ENCODE measurements at places on chromosomes 13 and 19.

GRCh38 chr13:36673838-36674326 lies at the start of gene SERTM1:
SERTM1 (plus strand) TSS chr13:36674020; CDS start chr13:36695079, 21,059 bp downstream.
- DNase-seq: no peak
- no peak within 1 kb of the TSS for H3K4me3 ChIP-seq
- H3K27ac ChIP-seq: no peak within 1 kb of the TSS

DNA sequence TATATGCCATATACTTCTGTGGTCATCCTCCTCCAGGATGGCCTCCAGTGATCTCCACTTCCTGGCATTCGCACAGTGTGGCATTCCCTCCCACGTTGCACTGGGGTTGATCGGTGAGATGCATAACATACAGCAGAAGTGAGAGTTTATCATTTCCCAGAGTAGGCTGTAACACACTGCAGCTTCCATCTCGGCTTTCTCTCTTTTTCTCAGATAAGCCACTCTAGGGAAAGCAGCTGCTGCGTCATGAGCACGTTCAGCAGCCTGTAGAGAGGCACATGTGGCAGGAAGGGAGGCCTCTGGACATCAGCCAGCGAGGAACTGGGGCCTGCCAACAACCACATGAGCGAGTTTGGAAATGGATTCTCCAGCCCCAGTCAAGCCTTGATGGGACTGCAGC lies 807.1 kb downstream of the DIAPH3 start:
- no peak overlapping the region for H3K4me3 ChIP-seq
- no peak for DNase-seq
- H3K27me3 ChIP-seq: no peaks in the 10 kb centered on the region
- H3K27ac ChIP-seq: no peak overlapping the region
- H3K4me1 ChIP-seq: no peaks in the 10 kb centered on the region

- H3K4me3 ChIP-seq: no peak overlapping the region
- H3K27ac ChIP-seq: no peak overlapping the region
- H3K4me1 ChIP-seq: no peaks in the 10 kb centered on the region
- H3K36me3 ChIP-seq: no peaks in the 10 kb centered on the region
- DNase-seq: no peak
- no peaks in the 10 kb centered on the region for H3K27me3 ChIP-seq
These were observed 7.5 kb downstream of the ZNF610 start for GRCh38 chr19:52343548-52343947.

DNA sequence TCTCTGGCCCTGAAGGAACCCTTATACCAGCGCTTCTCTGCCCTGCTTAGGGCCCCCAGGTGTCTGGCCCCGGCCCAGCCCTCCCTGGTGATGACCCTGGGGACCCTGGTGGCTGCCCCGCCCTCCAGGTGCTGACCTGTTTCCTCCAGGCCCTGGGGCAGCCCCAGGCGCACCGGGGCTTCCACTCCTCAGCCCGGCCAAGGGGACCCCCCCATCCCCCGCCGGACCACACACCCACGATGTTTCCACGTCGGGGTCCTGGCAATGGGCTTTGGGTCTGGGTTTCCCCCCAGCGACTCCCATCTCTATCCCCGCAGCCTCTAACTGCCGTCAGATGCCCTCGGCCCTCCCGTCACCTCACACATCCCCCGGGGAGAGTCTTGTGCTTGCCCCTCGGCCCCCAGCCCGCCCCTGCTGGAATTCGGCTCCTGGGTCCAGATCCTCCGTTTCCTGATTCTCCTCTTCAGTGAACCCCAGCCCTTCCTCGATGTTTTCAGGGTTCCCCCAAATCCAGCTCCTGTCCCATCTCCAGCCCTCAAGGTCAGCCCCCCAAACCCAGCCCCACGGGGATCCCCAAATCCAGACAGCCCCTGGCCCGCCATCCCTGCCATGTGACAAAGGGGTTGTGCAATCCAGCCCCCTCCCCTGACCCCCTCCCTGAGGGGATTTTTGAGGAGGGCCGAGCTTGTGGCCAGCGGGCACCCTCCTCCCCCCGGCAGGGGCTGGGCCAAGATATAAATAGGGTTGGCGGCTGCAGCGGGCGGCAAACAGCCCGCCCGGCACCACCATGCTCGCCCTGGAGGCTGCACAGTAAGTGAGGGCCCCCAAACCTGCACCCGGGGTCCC lies at the start of gene SPIB:
Gene SPIB, plus strand, starts transcription at position 763 of the 846 bp plus-strand sequence. Its CDS starts 25 bp downstream, at position 788.
- H3K36me3 ChIP-seq: no peaks in the 10 kb centered on the region
- H3K4me3 ChIP-seq: no peak within 1 kb of the TSS

GRCh38 chr19:38523319-38523718 lies 89.8 kb downstream of the RYR1 start:
- no peaks in the 10 kb centered on the region for H3K36me3 ChIP-seq
- no peak for DNase-seq
- no peak overlapping the region for H3K27ac ChIP-seq
- no peak overlapping the region for H3K4me3 ChIP-seq
- no peaks in the 10 kb centered on the region for H3K27me3 ChIP-seq

DNA sequence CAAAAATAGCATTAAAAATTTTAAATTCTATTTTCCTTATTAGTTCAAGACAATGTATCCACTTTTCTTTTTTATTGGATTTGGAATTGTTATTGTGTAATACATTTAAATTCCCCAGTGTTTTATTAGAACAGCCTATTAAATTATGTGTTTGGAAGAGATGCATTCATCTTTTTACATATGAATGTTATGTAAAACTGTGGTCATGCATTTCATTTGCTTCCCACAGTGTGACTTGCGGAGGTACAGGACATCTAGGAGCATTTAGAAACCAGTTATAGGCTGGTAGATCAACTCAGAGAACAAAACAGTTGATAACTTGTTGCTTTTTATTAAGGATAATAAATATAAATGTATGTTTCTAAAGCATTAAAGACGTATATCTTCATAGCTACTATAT lies 335.5 kb upstream of the TMTC4 start:
- H3K27ac ChIP-seq: no peak overlapping the region
- no peak overlapping the region for H3K4me3 ChIP-seq
- no peaks in the 10 kb centered on the region for H3K36me3 ChIP-seq
- DNase-seq: no peak
- H3K4me1 ChIP-seq: no peaks in the 10 kb centered on the region

GRCh38 chr13:109785141-109785891 lies 1.1 kb downstream of the IRS2 start:
- no peaks in the 10 kb centered on the region for H3K27me3 ChIP-seq
- DNase-seq: no peak
- no peaks in the 10 kb centered on the region for H3K36me3 ChIP-seq
- no peaks in the 10 kb centered on the region for H3K4me1 ChIP-seq
- H3K4me3 ChIP-seq: peak overlapping the region; percentile 61

GRCh38 chr13:109541081-109541480 lies 245.3 kb downstream of the IRS2 start:
- DNase-seq: no peak
- no peak overlapping the region for H3K27ac ChIP-seq
- no peak overlapping the region for H3K4me3 ChIP-seq

DNA sequence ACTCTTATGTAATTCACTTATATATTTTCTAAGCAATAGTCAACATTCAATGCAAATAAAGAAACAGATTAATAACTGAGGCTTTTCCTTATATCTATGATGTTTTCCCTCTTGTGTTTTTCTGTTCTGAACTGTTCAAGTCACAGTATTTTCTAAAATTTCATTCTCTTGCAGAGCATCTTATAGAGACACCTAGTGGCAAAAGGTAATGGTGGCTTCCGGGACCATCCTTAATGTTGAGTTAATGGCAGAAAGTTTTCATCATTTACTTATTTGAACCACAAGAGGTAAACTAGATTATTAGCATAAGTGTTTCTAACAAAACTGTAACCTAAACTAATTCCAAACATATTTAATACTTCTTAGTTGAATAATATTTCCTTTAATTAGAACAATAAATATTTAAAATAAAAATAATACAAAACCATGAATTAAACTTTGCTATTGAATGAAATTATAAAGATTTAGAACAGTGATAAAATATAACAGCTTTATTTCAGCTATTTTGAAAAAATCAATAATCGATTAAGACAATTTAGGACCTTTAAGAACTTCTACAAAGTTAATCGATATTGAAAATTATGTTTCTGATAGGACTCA lies 1.7 kb upstream of the SLITRK5 start:
- no peak for DNase-seq
- no peak overlapping the region for H3K4me3 ChIP-seq
- no peaks in the 10 kb centered on the region for H3K4me1 ChIP-seq
- no peaks in the 10 kb centered on the region for H3K27me3 ChIP-seq
- H3K27ac ChIP-seq: no peak overlapping the region

- no peaks in the 10 kb centered on the region for H3K27me3 ChIP-seq
- no peaks in the 10 kb centered on the region for H3K36me3 ChIP-seq
- H3K4me1 ChIP-seq: peaks cover 8% of the 10 kb centered on the region
- no peak for DNase-seq
- H3K4me3 ChIP-seq: no peak overlapping the region
- no peak overlapping the region for H3K27ac ChIP-seq
These were observed 7.0 kb downstream of the LGI4 start for GRCh38 chr19:35127871-35128270.

GRCh38 chr13:89097994-89098393 lies 1426.8 kb downstream of the SLITRK5 start:
- no peak overlapping the region for H3K4me3 ChIP-seq
- no peaks in the 10 kb centered on the region for H3K4me1 ChIP-seq
- no peaks in the 10 kb centered on the region for H3K27me3 ChIP-seq
- H3K27ac ChIP-seq: no peak overlapping the region
- DNase-seq: no peak

GRCh38 chr13:32408296-32409000 lies 19.5 kb downstream of the N4BP2L1 start:
- H3K36me3 ChIP-seq: no peaks in the 10 kb centered on the region
- no peaks in the 10 kb centered on the region for H3K27me3 ChIP-seq
- no peaks in the 10 kb centered on the region for H3K4me1 ChIP-seq
- H3K4me3 ChIP-seq: no peak overlapping the region
- DNase-seq: no peak

- no peak within 1 kb of the TSS for H3K27ac ChIP-seq
- no peaks in the 10 kb centered on the region for H3K36me3 ChIP-seq
- H3K27me3 ChIP-seq: no peaks in the 10 kb centered on the region
- H3K4me3 ChIP-seq: no peak within 1 kb of the TSS
- no peaks in the 10 kb centered on the region for H3K4me1 ChIP-seq
- no peak for DNase-seq
These were observed at the start of gene ZNF835 for GRCh38 chr19:56671613-56671994. ZNF835 (minus strand) TSS chr19:56671757; CDS start chr19:56665198, 6,559 bp downstream.

GRCh38 chr13:93262729-93263345 lies 36.2 kb downstream of the GPC6 start:
- DNase-seq: no peak
- no peak overlapping the region for H3K4me3 ChIP-seq
- H3K27ac ChIP-seq: no peak overlapping the region
- no peaks in the 10 kb centered on the region for H3K4me1 ChIP-seq
- H3K36me3 ChIP-seq: no peaks in the 10 kb centered on the region

GRCh38 chr13:66301006-66301405 lies 929.1 kb downstream of the PCDH9 start:
- no peak for DNase-seq
- H3K36me3 ChIP-seq: no peaks in the 10 kb centered on the region
- H3K27ac ChIP-seq: no peak overlapping the region
- H3K27me3 ChIP-seq: no peaks in the 10 kb centered on the region
- H3K4me3 ChIP-seq: no peak overlapping the region

- H3K4me1 ChIP-seq: no peaks in the 10 kb centered on the region
- H3K27ac ChIP-seq: peak overlapping the region; percentile 88
- peak overlapping the region; percentile 97 for H3K4me3 ChIP-seq
- H3K27me3 ChIP-seq: no peaks in the 10 kb centered on the region
- H3K36me3 ChIP-seq: peaks cover 5% of the 10 kb centered on the region
- DNase-seq: no peak
These were observed 362 bp downstream of the ZNF557 start for GRCh38 chr19:7069904-7070226.

DNA sequence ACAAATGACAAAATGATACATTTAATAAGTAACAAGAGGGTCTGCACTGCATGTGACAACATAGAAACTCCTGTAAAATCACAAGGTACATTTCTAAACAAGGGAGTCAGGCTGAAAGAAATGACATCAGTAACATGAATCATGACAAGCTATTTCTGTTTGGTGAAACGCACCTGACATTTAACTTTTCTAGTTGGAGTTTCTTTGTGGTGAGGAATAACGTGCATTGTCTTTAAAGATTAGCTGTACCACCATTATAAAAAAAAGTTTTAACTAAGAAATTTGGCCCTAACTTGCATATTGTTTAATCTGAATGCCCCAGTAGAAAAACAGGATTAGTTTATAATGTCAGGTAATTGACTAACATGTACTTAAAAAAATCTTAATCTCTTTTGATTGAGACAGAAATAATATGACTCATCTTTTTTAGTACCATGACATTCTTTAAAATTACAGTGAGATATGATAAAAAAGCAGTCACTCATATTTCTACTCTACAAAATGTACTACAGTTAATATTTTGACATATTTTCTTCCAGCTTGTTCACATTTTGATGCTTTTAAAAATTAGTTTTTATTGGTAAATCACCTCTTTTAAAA lies 418.2 kb downstream of the KLF12 start:
- no peak overlapping the region for H3K27ac ChIP-seq
- H3K4me3 ChIP-seq: no peak overlapping the region
- H3K4me1 ChIP-seq: no peaks in the 10 kb centered on the region
- DNase-seq: no peak
- H3K36me3 ChIP-seq: no peaks in the 10 kb centered on the region
- no peaks in the 10 kb centered on the region for H3K27me3 ChIP-seq

- no peaks in the 10 kb centered on the region for H3K27me3 ChIP-seq
- peak overlapping the region; percentile 67 for H3K4me3 ChIP-seq
- no peak for DNase-seq
These were observed 1.1 kb downstream of the CRTC1 start for GRCh38 chr19:18684642-18684993.

GRCh38 chr19:3968556-3969434 lies 2.1 kb downstream of the DAPK3 start:
- H3K4me1 ChIP-seq: peaks cover 14% of the 10 kb centered on the region
- H3K27ac ChIP-seq: peak overlapping the region; percentile 81
- no peaks in the 10 kb centered on the region for H3K36me3 ChIP-seq
- DNase-seq: peak; percentile 93
- no peaks in the 10 kb centered on the region for H3K27me3 ChIP-seq

DNA sequence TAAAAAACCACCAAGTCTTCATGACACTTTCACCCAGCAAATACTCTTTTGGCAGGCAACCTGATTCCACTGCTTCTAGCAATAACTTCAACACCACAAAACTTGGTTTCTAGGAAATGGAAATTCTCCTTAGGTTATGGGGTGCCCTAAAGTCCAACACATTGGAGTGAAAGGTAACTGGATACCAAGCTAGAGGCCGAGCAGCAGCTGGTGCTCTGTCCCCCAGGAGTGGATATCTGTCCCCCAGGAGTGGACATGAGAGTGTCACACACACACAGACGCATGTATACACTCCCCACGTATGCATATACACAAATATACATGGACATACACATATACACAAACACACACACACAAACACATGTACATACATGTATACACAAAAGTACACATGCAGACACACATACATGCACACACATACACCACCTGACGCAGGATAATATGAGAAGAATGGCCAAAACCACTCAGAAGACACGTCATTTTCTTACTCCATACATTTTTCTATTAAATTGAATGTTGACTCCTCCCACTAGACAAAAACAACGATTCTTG lies 50.8 kb downstream of the RFX2 start:
- DNase-seq: no peak
- no peak overlapping the region for H3K27ac ChIP-seq
- H3K4me3 ChIP-seq: no peak overlapping the region
- no peaks in the 10 kb centered on the region for H3K36me3 ChIP-seq
- H3K27me3 ChIP-seq: no peaks in the 10 kb centered on the region
- peaks cover 7% of the 10 kb centered on the region for H3K4me1 ChIP-seq

Data from Panc1 (cell line).